ENCODE measurements at places on chromosomes 6 and 20.
A peak's percentile ranks its signal among the peaks of the same experiment; 100 is the strongest.

DNA sequence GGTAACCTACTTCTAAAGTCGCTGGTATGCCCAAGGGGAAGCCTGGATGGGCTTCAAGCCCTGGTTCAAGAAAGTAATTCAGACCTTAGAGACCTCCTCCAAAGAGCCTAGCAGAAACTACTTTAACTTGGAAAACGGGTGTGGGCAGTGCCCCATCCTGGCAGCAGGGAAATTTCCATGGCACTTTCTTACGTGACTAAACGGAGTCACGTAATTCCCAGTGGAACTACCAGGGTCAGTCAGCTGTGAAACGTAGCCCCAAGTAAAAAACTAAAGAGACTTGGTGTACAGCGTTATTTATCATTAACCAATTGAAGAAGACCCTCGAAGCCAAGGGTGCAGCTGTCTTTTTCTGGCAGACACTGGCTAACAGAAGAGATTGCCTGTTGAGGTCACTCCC is 114.0 kb downstream of the RCAN2 start:
- DNase-seq: no peak

DNA sequence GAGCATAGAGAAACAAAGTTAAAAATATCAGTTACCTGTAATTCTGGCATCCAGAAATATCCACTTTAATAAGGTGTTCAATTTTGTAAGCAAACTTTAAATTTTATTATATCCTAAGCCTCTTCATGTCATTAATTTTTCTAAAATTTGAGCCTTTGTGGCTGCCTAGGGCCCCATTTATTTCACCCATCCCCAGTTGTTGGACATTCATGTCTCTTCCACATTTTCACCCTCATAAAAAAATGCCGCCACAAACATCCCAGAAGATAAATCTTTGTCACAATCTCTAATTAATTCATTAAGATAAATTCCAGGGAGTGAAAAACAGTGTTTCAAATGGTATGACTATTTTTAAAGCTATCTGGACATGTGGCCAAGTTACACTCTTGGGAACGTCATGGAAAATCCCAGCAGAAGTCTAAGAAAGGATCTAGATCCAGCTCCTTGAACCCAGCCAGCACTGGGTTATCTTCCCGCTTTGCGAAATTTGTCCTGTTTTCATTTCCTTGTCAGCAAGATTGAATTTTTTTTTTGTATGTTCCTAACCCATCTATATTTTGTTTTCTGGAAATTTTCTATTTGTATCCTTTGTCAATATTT is 97.2 kb downstream of the TMEM242 start:
- no peak for DNase-seq

- DNase-seq: no peak
Measured at GRCh38 chr6:57822896-57823358, 505.5 kb downstream of the PRIM2 start.

GRCh38 chr6:67558985-67559384 is 1076.1 kb upstream of the ADGRB3 start:
- DNase-seq: no peak

GRCh38 chr20:23094213-23094896 is 8.2 kb upstream of the CD93 start:
- no peak for DNase-seq

GRCh38 chr20:45626540-45626939 is 3.0 kb upstream of the WFDC10A start:
- no peak for DNase-seq

DNA sequence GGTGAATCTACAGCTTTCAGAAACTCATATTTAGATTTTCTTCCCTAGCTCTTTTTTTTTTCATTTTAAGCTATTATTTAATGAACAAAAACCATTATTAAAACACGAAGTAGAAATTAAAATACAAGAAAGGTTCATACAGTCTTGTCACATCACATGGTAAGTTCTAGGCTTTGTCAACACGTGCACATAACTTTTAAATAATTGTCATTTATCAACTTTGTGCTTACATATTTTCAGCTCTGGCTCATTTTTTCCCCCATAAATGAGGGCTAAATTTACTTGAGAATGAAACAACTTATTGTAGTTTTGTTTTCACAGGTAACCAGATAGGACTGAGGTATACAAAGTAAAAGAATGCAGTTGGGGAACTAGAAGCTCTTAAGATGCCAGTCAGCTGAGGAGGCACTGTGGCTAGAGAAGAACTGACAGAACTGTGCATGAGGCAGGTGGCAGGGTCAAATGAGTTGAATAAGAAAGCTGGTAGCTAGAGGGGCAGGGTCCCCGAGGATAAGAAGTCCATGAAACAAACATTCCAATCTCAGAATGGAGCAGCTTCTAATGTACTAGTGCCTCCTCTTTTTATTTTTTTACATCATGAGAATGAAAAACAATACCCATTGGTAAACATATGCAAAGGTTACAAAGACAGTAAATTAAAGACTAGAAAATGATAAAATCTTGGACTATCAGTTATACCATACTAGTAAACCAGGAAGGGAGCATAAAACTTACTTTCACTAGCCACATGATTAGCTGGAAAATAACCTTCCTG is 141.5 kb downstream of the MYB start:
- no peak for DNase-seq

- no peak for DNase-seq
Measured at GRCh38 chr6:97850458-97851212, 567.6 kb upstream of the MMS22L start.

DNA sequence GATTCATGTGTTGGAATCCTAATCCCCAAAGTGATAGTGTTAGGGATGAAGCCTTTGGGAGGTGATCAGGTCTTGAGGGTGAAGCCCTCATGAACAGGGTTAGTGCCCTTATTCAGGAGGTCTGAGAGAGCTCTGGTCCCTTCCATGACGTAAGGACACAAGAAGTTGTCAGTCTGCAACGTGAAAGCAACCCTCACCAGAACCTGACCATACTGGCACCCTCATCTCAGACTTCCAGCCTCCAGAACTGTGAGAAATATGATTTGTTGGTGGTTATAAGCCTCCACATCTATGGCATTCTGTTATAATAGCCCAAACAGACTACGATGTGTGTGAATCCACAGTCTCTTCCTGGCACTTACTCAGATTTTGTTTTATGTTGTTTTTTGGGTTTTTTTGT is 90.7 kb downstream of the TRERF1 start:
- no peak for DNase-seq

- DNase-seq: no peak
Measured at GRCh38 chr20:444862-445426, 17.4 kb downstream of the TBC1D20 start.

GRCh38 chr6:120873125-120873865 is 461.0 kb downstream of the TBC1D32 start:
- DNase-seq: no peak

GRCh38 chr6:159766906-159767305 is 5.1 kb downstream of the ACAT2 start:
- no peak for DNase-seq

- DNase-seq: no peak
Measured at GRCh38 chr6:35056952-35057351, 84.2 kb downstream of the TCP11 start.

- DNase-seq: no peak
Measured at GRCh38 chr6:26225848-26226578, 138.8 kb downstream of the HFE start.

- no peak for DNase-seq
Measured at GRCh38 chr6:110170081-110170480, 9.4 kb downstream of the WASF1 start.

DNA sequence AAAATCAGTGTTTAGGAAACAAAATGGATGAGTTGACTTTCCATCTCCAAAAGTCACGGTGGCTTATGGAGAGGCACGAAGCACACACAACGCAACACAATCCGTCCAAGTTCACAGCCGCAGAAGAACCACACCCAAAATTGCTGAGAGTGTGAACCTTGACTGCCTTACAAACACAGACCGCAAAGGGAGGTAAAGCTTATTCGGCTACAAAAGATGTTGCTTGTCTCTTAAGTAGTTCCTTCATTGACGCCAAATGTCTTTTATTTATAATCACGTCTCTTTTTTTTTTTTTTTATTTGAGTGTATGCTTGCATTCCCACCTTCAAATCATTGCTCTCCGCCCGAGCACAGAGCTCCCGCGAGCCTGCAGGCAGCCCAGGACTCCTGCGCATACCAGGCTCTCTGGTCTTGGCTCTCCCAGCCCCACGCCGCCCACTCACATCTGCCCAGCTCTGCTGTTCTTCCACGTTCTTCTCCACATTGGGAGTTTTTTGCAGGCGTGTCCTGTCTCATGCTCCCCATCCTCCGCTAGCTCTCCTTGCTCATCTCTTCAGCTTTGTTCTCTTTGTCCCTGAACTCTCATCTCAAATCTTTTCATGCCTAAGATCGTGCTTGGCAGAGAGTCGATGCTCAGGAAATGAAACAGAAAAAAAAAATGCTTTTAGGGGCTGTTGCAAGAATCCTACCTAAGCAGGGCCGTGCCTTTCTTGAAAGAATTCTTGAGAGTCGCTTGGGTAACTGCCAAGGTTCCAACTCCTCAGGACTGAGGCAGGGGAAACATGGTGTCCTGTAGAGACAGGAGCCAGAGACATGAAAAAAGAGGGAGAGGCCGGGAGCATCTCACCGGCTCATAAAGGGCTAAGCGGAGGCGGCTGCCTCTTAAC is 25.8 kb downstream of the LY86 start:
- peak; percentile 57 for DNase-seq

DNA sequence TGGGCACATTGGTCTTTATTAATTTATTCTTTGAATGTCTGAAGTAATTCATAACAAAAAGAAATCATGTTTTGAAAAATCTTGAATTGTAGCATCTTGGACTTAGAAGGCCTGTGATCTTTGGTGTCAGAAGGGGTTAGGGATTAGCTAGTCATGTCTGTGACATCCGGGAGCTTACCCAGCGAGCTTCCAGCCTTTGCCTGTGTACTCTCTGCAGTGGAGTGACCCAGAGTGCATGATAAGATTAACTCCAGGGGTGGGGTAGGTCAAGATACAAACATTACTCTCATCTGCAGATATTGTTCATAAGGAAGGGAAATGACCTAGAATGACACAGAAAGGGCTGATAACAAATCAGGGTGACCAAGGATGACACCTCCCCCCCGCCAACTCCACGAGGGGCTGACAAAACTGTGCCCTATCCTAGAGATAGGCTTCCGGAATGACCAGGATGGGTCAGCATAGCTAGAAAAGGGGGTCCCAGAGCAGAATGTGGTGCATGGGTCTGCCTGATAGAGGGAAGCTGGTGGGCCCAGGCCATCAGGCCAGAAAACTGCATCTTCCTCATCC is 56.6 kb upstream of the BLCAP start:
- DNase-seq: no peak

DNA sequence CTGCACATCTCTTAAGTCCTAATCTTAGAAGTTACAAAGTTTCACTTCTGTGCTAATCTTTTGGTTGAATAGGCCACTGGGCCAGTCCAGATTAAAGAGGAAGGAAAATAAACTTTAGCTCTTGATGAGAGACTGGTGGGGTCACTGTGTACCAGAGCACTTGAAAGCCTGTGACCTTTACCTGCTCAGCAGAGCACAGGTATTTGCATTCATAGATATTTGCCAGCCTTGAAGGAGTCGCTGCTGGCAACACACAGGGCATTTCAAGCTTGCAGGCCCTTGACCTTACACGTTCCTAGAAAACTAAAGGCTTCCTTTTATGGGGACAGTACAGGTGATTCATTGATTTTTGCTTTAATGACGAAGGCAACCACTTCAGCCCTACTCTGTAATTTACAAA is 108.4 kb upstream of the SLC22A23 start:
- no peak for DNase-seq

- no peak for DNase-seq
Measured at GRCh38 chr6:19024737-19025136, 637.6 kb downstream of the RNF144B start.

- no peak for DNase-seq
Measured at GRCh38 chr6:76862936-76863335, 600.4 kb downstream of the HTR1B start.

DNA sequence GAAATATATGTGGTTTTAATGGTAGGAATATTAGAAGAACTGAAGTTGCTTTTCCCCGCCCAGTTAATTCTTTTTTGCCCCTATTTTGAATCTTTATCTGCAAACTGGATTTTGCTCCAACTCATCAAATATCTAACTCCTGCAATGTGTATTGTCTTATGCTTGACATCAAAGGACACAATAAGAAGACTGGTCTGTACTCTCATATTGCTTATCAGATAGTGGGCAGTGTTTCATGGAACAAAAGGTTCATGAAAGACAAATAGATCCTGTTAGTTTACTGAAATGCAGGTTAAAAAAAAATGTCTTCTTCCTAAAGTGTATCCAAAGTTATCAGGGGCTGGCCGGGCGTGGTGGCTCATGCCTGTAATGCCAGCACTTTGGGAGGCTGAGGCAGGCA is 27.7 kb upstream of the GTF3C6 start:
- no peak for DNase-seq

GRCh38 chr6:69232496-69232895 is 564.3 kb downstream of the LMBRD1 start:
- no peak for DNase-seq

- DNase-seq: peak; percentile 71
Measured at GRCh38 chr6:35737413-35738211, 780 bp downstream of the ARMC12 start.

DNA sequence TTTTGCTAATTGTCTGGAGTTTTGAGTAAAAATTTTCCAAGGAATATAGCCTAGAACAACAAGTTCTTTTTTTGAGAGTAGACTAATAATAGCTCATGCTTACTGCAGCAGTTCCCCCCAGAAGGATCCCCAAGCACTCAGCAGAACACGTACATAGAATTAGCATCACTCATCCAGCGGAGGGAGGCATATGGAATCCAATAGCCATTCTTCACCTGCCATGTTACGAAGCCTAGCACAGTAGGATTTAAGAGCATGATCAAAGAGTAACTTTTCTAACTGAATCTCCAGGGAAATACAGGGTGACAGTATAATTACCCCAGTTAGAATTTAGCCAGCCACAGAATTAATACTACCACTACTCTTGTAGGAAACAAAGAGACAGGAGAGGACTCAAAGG is 511.7 kb upstream of the NOX3 start:
- DNase-seq: no peak

DNA sequence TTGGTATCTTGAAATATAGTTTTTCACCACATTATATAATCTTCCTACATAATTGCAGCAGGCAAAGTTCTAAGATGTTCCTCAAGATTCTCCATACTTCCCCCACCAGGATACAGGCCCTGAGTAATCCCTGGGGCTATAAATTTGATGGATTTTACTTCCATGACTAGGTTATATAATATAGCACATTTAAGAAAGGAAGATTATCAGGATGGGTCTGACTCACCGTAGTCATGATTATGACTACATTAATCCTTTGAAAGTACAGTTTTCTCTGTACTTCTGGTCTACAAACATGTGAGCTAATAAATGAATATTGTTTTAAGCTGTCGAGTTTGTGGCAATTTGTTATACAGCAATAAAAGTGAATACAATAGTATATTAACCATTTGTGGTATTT is 122.5 kb downstream of the MACROD2 start:
- no peak for DNase-seq

All from CD4-positive, alpha-beta T cell treated with Interleukin-6 at 100 ng/mL for 8 hours (primary cell).